Stimulated activated CD4-positive, alpha-beta T cell treated with anti-CD3 and anti-CD28 coated beads, Interleukin-2, amount 100 ng/mL, for 4 hours (primary cell): ENCODE measurements at places on chromosomes 12 and 14.

DNA sequence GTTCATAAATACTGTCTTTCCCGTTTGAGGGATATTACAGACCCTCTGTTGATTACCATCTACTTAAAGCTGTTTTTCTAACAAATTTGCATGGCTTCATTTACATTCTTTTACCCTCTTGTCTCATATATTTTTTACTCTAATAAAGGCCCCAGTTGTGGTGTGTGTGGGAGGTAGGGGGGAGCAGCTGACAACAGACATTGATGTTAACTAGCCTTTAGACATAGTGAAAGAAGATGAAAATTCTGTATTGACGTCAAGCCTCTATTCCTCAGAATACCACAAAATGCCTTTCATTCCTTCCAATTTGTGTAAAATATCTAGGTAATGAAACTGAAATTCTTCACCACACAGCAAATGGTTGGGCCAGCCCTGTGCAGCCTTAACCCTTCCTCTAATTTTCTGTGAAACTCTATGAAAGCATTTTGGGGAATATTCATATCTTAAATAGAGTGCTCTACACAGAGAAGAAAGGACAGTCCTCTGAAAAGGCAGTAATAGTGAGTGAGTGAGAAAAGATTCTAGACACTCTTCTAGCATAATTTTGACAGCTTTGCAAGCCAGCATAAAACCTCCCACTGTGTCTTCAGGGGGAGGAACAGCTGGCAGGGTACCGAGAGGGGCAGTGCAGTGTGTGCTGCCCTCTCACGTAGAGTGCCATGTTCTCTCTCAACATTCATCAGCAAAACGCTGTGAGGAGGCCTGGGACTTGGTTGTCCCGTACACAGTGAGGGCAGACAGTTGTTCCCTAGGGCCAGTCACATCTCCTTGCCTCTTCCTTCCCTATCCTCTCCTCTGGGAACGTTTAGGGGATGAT is 20.1 kb upstream of the CERS5 start:
- DNase-seq = no peak

DNA sequence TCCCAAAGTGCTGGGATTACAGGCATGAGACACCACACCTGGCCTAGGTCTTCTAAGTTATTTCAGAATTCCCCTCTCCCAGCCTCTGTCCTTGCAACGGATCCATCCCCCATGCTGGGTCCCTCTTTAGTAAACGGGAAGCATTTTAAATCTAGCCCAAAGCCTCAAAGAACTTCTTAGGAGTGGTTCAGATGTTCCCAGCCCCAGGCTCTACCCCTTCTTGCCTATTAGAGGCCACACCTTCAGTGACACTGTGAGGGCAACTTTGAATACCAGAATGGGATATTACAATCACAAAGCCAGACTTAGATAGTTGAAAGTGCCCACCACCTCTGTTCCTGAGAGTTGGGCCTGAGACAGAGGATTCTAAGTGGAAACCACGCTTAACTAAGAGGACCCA is 18.1 kb upstream of the SPPL3 start:
- DNase-seq = no peak

DNA sequence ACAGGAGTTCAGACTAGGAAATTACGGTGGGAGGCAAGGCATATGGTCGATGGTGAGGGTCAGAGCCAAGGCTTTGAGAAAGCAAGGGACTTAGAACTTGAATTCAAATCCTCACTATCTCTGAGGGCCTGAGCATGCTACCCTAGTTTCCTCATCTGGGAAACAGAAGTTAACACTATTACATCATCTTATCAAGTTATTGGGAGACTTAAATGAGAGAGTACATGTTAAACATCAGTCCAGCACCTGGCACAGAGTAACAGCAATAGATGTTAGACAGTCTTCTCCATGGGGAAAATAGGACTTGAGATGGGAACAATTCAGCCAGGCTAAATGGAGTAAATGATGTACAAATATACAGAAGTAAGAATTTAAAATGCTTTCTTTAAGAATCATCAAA is 38.5 kb downstream of the SLC38A1 start:
- no peak for DNase-seq

GRCh38 chr14:95021588-95021987 is 135.7 kb downstream of the DICER1 start:
- DNase-seq = no peak

DNA sequence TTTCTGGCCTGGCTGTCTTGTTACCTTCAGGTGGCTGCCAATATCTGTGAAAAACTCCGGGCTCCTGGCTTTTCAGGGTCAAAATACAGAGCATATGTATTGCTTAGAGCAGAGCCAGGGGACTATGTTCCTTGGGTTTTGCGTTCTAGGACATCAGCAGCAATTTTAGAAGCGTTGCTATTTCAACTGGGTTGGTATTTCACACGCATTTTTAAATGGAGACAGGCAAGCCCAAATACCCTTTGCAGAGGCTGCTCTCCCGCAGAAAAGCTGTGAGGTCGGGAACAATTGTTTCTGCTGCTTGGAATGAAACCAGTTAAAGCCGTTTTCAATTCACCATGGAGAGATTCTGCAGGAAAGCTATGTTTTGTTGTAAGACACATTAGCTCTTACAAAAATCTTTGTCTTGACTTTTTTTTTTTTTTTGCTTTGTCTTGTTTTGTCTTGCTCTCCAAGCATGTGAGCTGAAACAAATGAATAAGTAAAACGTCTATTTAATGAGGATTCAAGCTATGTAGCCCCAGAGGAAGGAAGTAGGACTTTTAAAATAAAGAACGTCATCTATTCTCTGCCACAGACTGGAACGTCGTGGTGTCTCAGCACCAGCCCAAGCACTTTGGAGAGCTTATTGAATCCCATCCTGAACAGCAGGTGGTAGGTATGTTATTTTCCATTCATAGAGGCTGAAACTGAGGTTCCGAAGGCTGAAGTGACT is 181.0 kb upstream of the TBX3 start:
- no peak for DNase-seq
